ENCODE measurements at places on chromosomes 5 and 9.

- no peak for DNase-seq
Observed at GRCh38 chr9:31839273-31839672, 545.2 kb upstream of the ACO1 start.

DNA sequence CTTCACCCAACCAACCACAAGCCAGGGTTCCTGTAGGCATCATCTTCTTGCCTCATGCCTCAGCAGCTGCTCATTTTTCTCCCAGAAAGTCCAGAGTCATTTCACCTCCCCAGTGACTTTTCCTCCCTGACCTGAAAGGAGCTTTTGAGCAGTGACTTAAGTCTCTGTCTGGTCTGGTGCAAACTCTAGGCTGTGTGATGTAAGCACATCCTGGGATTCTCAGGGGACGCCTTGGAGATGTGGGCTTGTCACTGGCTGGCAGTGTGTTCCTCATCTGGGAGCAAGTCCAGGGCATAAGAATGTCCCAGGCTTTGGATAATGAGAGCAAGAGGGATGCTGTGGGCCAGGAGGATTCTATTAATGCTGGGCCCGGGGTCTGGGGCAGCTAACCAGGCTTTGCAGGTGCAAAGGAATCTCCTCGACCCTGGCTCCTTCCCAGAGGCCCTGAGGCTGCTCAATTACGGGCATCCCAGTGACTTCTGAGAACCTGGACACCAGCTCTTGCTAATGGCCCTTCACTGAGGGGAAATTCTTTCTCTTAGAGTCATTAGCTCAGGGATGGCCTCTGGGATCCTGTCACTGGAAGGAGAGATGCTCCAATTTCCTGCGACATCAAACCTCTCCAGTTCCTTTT, 211.0 kb upstream of the PANK3 start:
- no peak for DNase-seq

DNA sequence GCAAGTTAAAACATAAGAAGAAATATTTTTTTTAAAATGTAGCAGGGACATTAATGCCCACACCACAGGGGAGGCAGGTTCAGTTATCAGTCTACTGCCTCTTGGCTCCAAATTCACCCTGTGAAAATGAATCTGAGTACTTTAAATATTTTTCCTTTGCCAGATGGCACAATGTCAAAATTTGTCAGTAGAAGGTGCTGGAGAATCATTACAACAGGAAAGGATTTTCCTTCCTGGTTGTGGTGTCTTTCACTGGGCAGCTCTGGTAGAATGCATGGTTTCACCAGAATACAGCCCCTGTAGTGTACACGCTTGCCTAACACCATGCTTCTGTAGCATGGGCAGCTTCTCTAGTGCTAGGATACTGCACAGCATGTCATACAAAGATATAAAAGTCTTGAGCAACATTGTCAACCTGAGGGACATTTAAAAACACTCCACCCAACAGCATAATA, 9.7 kb upstream of the SREK1 start:
- no peak for DNase-seq

GRCh38 chr9:134985451-134985850, 67.7 kb upstream of the FCN1 start:
- DNase-seq, result no peak

DNA sequence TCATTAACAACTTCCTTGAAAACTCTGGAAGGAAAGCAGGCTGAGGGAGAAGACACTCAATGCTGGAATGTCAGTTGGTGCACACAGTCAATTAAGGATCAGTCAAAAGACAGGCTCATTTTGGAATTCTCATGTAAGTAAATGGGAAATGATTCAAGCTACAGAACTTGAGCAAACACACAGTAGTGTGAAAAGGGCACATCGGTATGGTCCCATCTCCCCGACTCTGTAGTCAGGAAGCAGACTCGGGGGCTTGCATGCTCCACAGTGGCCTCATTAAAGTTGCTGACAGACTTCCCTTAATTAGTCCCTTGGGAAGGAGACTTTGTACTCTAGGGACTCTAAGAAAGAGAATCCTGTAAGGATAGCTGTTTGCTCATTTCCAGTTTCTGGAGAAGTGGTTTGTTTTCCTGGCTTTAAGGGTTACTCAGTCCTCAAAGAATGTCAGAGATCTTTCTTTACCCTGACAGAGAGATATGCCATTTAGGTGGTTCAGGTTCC, 339.2 kb downstream of the ADAMTS6 start:
- DNase-seq, result no peak

GRCh38 chr9:21890696-21891095, 88.3 kb downstream of the MTAP start:
- no peak for DNase-seq

GRCh38 chr5:5135957-5136676, 4.0 kb upstream of the ADAMTS16 start:
- DNase-seq, result no peak

DNA sequence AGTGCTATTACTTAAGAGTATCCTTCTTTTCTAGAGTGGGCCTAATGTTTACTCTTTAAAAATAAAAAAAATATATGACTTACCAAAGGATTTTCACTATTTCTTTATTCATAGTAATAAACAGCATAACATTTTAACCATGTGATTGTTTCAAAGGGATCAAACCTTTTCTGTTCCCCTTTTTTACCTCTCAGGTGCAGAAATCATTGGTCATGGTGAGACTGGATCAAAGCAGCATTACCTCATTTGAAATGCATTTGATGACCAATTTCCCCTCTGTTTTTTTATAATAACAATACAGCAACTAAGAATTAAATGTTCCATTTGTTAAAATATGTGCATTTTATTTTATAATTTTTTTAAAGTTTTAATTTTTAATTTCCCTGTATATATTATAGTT, 598.0 kb upstream of the RGMB start:
- no peak for DNase-seq

Measured in activated CD4-positive, CD25-positive, alpha-beta regulatory T cell (primary cell).